KG1 (cell line): ENCODE measurements at places on chromosomes 7 and 10.

DNA sequence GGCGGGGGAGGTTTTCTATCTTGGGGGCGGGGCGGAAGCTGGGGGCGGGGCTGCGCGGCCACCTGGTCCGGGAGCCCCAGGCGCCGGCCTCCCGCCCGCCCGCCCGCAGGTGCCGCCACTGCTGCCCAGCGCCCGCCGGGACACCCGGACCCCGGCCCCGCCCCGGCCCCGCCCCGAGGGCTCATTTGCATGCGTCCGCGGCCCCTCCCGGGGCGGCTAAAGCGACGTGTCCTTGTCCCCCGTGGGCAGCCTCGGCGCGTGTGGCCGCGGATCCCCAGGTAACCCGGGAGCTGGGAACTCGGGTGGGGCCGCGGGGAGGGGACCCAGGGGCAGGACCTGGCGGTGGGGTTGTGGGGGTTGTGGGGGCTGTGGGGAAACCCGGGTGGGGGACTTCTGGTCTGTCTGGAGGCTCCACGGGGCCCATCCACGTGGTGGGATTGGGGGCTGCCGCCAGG, at the start of gene BHLHA15:
Gene BHLHA15, plus strand, starts transcription at position 219 of the 455 bp plus-strand sequence. CDS start 871 bp downstream, outside the sequence.
- DNase-seq: no peak

- no peak for DNase-seq
These were observed 374.9 kb upstream of the CELF2 start for GRCh38 chr10:10642751-10643150.

- no peak for DNase-seq
These were observed 208.7 kb downstream of the EMX2 start for GRCh38 chr10:117751259-117751658.

DNA sequence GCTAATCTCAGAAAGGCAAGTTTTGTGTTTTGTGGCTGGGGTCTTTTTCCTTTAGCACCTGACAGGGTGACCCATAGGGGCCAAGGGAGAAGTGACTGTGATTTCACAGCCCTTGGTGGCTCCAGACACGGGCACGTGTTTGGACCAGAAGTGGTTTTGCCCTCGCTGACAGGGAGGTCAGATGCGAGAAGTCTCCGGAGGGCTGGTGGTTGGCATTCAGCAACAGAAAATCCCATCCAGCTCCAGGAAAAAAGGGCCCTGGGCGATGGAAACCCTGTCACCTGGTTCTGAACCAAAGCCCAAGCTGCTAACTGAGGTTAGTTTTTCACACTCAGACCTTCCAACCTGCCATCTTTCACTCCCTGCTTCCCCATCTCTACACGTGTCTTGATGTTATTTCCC, 272.9 kb downstream of the TRIL start:
- DNase-seq: no peak

DNA sequence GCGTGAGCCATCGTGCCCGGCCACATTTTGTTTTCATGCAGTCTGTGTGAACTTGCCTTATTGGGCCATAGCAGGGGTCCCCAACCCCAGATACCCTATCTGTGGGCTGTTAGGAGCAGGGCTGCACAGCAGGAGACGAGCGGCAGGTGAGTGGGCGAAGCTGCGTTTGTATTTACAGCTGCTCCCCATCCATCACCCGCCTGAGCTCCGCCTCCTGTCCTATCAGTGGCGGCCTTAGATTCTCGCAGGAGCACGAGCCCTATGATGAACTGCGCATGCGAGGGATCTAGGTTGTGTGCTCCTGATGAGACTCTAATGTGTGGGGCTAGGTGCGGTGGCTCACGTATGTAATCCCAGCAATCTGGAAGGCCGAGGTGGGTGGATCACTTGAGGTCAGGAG, 293.9 kb downstream of the CAMK1D start:
- no peak for DNase-seq
